ENCODE measurements at places on chromosomes 2 and 18.

DNA sequence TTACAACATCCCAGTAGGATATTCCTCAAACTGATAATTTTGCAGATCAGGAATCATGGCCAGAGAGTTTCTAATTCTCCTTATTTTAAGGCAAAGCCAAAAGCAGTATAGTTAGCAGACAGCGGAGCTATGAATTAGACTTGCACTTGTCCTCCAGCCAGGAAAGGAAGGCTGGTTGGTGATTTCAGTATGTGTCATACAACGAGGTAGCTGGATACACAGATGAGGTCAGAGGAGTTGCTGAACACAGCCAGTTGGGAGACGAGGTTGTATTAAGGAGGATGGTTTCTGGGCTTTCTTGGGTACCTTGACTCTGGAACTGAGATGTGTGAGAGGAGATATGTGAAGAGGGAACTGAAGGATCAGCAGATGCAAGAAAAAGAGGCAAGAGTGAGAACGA, 185.2 kb downstream of the SOX11 start:
- DNase-seq = no peak

DNA sequence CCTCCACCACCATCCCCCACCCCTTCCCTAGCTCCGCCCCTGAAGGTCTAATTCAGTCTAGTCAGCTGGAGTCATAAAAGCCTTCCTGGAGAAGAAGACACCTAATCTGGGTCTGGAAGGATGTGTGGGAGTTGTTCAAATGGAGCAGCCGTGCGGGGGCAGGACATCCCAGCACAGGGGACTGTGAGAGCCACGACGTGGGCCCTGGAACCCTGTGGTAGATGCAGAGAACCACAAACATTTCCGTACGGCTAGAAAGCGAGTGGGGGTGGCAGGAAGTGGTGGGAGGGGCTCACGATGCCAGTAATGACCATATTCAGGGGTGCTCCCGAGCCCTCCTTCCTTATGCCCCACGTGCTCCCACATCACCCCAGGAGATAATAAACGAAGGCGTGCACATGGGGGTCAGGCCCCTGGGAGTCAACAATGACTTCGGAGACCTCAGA, 20.9 kb upstream of the COL6A3 start:
- peak; percentile 87 for DNase-seq

GRCh38 chr2:149994057-149994728, 406.6 kb upstream of the MMADHC start:
- DNase-seq = no peak

- DNase-seq = no peak
Observed at GRCh38 chr2:58514252-58514651, 273.1 kb upstream of the FANCL start.

DNA sequence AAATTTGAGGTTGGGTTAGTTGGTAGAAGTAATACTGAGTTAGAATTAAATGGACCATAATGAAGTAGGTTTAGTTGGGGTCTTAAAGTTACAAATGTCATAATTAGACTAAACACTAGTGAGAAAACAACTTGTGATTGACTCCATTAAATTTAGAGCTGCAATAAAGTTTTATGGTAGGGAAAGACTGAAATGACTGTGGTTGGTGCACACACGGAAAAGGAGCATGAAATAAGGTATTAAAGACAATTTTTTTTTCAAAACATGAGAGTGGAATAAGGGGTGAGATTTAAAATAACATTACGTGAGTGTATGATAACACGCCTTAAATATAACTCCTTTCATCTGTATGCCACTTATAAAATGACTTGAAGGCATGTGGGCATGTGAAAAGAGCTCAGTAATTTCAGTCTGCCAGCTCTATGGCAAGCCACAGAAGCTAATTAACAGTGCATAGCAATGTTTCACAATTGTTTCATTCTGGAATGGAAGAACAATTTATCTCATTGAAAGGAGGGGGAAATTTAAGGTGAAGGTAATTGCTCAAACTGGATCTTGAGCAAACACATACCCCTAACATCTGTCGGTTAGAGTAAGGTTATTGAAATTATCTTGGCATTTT, 1.4 kb downstream of the FRZB start:
- DNase-seq = no peak

- no peak for DNase-seq
Observed at GRCh38 chr2:160736148-160737028, 242.8 kb upstream of the RBMS1 start.

DNA sequence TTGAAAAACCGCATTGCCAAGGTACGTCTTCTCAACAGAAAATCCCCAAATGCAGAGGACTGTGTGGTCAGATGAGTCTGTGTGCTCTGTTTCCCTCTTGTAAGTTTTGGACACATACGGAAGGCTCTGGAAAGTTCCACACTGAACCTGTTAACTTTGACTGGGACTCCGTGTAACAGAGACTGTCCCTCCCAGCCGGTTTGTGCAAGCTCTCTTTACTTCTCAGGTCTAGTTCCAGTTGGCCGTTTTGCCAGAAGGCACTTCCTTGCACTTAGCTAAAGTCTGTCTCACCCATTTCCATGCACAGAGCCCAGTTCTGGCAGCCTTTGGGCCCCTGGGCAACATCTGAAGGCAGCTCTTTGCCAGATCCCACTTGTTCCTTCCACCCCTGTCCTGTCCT, 22.0 kb downstream of the EFHD1 start:
- no peak for DNase-seq

DNA sequence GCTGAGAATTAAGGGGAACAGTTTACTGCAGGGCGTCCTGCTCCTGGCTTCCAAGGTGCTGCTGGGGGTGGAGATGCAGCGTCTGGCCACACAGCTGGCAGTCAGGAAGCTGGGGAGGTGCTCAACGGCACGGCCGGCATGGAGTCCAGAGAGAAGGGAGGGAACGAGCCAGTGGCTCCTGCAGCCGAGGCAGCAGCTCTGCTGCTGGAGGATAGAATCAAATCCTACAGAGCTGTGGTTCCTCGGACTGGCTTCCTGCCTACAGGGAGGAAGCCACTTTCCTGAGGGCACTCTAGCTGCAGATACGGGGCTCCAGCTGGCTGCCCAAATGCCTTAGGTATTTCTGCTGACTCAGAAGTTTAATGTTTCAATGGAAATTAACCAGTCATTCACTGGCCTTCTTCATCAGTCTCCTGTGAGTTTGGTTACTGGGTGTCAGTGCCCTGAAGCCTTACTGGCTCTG, 266.3 kb downstream of the TWIST2 start:
- DNase-seq = no peak

GRCh38 chr2:225824748-225825449, 425.4 kb downstream of the NYAP2 start:
- no peak for DNase-seq

- no peak for DNase-seq
Observed at GRCh38 chr2:196105951-196106350, 37.3 kb upstream of the DNAH7 start.

DNA sequence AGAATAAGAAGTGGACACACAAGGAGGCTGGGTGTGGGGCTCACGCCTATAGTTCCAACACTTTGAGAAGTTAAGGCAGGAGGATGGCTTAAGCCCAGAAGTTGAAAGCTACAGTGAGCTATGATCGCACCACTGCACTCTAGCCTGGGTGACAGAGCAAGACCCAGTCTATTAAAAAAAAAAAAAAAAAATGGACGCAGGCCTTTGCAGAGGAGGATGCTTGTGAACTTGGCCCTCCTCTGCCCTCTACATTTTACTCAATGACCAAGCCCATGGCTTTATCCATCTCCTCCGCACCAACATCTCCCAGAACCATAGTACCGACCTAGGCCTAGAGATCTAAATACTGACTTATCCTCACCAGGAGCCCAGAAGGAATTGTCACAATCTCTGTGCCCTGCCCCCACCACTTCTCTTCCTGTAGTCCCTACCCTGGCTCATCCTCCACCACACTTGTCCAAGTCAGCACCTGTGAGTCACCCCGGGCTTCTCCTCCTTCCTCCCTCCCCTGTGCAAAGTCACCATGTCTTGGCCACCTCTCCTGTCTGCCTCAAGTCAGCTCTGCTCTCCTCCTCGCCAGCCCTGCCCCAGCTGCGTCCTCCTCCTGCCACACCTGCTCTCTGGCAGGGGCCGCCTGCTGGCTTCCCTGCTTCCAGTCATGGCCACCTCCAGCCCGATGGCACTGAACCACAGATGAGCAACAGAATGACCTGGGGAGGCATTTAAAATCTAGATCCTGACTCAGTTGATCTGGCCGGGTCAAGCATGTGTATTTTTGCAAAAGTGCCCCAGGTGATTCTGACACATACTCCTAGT, 35.8 kb upstream of the ASPRV1 start:
- DNase-seq = no peak

GRCh38 chr2:68121873-68122679, 35.6 kb upstream of the PNO1 start:
- peak; percentile 39 for DNase-seq
